Hepatocyte (in vitro differentiated cells): ENCODE measurements at places on chromosomes 2 and 18. TPM values are rescaled to one million over a fixed set of nuclear protein-coding genes. Genes with fewer than 3 reads are reported as not detected.

DNA sequence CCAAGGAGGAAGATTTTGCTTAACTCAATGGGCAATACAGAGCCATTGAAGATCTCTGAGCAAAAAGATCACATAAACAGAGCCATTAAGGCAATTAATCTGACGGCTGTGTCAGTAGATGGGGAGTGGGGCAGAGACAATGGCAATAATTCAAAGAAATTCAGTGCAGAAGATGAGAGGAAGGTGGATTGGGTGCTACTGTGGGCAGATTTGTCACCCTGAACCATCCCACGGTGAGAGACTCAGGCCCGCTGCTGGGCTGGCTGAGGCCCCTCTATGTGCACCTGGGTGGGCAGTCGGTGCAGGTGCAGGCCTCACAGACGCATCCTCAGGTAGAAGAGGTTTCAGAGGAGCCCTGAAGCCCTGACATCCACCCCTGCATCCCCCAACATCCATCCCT is 458.6 kb downstream of the EIPR1 start:
- H3K27me3 ChIP-seq: no peaks in the 10 kb centered on the region
- H3K4me1 ChIP-seq: no peaks in the 10 kb centered on the region
- DNase-seq: no peak
- H3K4me3 ChIP-seq: no peak overlapping the region
- no peaks in the 10 kb centered on the region for H3K36me3 ChIP-seq

- H3K36me3 ChIP-seq: no peaks in the 10 kb centered on the region
- peak overlapping the region; percentile 29 for H3K27ac ChIP-seq
- H3K4me3 ChIP-seq: no peak overlapping the region
Measured at GRCh38 chr2:170122883-170123547, 54.9 kb upstream of the MYO3B start.

- H3K36me3 ChIP-seq: no peaks in the 10 kb centered on the region
- no peak overlapping the region for H3K4me3 ChIP-seq
- no peak for DNase-seq
- H3K4me1 ChIP-seq: no peaks in the 10 kb centered on the region
Measured at GRCh38 chr2:45083175-45083574, 73.9 kb upstream of the SIX2 start.

The SLC9A4 gene
- 0.80 and 1.8 TPM in 2 replicates for total RNA-seq

GRCh38 chr18:10269261-10269660 is 185.2 kb upstream of the APCDD1 start:
- H3K4me1 ChIP-seq: peaks cover 9% of the 10 kb centered on the region
- H3K27ac ChIP-seq: no peak overlapping the region
- no peaks in the 10 kb centered on the region for H3K27me3 ChIP-seq
- DNase-seq: no peak
- H3K36me3 ChIP-seq: no peaks in the 10 kb centered on the region

DNA sequence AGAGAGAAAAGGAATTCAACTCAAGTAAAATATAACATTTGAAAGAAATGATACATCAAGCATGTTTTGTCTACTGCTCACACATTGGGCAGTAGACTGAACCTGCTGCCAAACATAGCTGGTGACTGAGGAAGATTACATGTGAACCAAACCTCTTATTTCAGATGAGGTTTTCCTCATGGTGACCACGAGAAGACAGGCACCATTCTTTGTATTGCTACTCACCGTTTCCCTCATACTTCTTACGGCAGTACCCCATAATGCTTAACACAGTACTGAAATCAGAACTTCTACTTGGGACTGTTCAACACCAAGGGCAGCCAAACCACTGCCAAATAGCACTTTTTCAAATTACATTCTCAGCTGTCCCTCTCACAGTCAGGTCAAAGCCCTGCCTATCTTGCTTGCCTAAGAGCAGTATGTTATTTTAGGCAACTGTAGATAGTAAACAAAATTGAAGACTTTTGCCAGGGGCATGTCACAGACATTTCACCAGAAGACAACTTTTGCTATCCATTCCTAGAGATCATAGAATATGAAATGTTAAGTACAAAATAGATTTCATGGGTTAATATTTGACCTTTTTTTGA is 167.1 kb upstream of the DOK6 start:
- H3K27me3 ChIP-seq: no peaks in the 10 kb centered on the region
- H3K4me3 ChIP-seq: no peak overlapping the region
- no peak overlapping the region for H3K27ac ChIP-seq
- no peaks in the 10 kb centered on the region for H3K4me1 ChIP-seq

The HSBP1L1 gene
- 55.2 and 58.7 TPM in 2 replicates for total RNA-seq

The ASIC4 gene
- not detected in 2 replicates for total RNA-seq

The SERPINB12 gene
- not detected in 2 replicates for total RNA-seq

The COX7A2L gene
- 247 and 252 TPM in 2 replicates for total RNA-seq

- no peaks in the 10 kb centered on the region for H3K36me3 ChIP-seq
- H3K27ac ChIP-seq: no peak overlapping the region
- no peak overlapping the region for H3K4me3 ChIP-seq
- no peak for DNase-seq
- H3K27me3 ChIP-seq: no peaks in the 10 kb centered on the region
Measured at GRCh38 chr2:98070081-98070480, 16.9 kb upstream of the VWA3B start.

DNA sequence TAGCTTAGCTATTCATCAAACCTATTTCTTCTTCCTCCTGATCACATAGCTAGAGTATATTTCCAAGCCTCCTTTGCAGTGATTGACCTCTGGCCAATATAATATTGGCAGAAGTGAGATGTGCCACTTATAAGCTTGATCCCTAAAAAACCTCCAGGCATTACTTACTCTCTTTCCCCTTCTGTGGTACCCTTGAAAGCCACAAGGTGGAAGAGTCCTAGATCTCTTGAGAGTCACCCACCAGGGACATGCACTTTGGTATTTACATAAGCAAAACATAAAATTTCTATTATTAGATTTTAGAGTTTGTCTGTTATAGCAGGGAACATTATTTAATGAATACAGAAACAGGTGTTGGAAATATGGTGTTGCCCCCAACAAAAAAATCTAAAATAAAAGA is 112.0 kb downstream of the EXOC6B start:
- no peak overlapping the region for H3K27ac ChIP-seq
- no peaks in the 10 kb centered on the region for H3K36me3 ChIP-seq
- H3K4me1 ChIP-seq: peaks cover 16% of the 10 kb centered on the region

The SPTBN1 gene
- total RNA-seq: 324 and 341 TPM in 2 replicates

- no peak overlapping the region for H3K27ac ChIP-seq
- no peaks in the 10 kb centered on the region for H3K36me3 ChIP-seq
- no peaks in the 10 kb centered on the region for H3K4me1 ChIP-seq
Measured at GRCh38 chr18:75140296-75140695, 68.6 kb downstream of the PTGR3 start.

- DNase-seq: no peak
- H3K4me3 ChIP-seq: no peak overlapping the region
- H3K4me1 ChIP-seq: no peaks in the 10 kb centered on the region
- H3K27me3 ChIP-seq: no peaks in the 10 kb centered on the region
- no peaks in the 10 kb centered on the region for H3K36me3 ChIP-seq
Measured at GRCh38 chr2:238130696-238131628, 7.5 kb upstream of the KLHL30 start.

GRCh38 chr2:230732914-230733401 is 20.3 kb downstream of the CAB39 start:
- H3K27ac ChIP-seq: peak overlapping the region; percentile 17
- peaks cover 29% of the 10 kb centered on the region for H3K4me1 ChIP-seq
- no peaks in the 10 kb centered on the region for H3K36me3 ChIP-seq

DNA sequence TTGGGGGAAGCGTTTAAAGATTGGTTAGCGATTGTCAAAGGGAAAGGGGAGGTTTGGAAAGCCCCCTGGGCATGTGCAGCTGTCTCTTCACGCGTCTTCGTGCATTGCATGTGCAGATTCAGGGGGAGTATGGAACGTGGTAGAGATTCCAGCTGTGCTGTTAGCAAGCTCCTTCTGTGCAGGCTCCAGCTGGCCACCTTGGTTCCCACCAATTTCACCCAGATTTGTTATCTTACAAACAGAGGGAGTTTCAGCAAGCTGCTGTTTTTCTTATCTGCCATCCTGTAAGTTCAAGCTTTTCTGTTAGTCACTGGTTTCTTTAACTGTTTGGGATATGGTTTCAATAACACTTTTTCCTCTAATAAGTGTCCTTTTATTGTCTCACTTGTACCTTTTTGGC is 30.4 kb downstream of the FARP2 start:
- H3K27me3 ChIP-seq: no peaks in the 10 kb centered on the region
- no peak overlapping the region for H3K4me3 ChIP-seq
- H3K27ac ChIP-seq: no peak overlapping the region

DNA sequence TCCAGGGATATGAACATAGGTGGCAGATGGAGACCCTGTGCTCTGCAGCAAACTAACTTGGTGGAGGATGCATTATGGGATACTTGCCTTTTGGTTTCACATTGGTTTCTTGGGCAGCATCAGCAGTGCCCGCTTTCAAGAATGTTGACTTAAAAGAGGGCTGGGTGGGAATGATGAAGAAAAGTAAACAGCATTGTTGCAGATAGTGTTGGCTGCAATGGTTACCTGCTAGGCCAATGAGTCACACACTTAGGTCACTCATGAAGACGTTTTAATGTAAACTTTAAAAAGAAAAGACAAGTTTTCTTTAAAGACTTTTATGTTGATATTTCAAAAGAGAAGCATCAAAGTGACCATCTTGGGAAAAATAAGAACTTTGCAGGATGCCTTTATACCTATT is 26.1 kb upstream of the FAM237A start:
- DNase-seq: peak; percentile 9

The TGFBRAP1 gene
- total RNA-seq: 17.7 and 18.3 TPM in 2 replicates

DNA sequence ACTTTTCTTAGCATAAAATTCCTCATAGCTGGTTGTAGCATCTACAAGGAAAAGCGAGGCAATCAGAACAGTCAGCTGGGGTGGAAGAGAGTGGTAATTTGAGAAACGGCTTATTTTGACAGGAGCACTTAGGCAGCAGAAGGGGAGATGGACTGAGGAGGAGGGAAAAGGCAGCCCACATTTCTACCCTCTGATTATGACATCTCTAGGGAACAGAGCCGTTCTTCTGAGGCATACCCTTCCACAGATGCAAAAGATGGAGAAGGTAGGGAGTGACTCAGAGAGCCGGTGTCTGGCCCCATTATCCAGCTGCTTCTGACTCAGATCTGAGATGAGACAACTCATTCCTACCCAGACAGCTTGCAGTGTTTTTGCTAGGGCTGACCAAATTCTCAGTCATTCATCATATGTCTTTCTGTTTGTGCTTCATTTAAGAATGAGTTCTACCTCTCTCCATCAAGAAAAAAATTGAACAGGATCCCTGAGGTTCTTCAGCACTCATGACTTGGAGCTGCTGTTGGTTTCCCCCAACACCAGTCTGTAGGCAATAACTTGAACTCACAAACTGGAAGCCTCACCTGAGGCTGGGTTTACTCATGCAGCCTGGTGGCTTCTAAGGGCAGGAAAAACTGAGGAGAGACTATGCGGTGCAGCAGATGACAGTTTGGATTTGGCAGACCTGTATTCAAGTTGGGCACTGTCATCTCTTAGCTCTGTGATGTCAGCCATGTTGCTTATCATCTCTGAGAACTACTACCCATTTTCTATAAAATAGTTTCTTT is 15.9 kb upstream of the SEC11C start:
- H3K27me3 ChIP-seq: peaks cover 56% of the 10 kb centered on the region
- H3K27ac ChIP-seq: no peak overlapping the region
- no peaks in the 10 kb centered on the region for H3K36me3 ChIP-seq
- DNase-seq: peak; percentile 44

The WDR7 gene
- total RNA-seq: 14.0 and 19.0 TPM in 2 replicates

- H3K4me1 ChIP-seq: peaks cover 4% of the 10 kb centered on the region
- no peak overlapping the region for H3K27ac ChIP-seq
- H3K27me3 ChIP-seq: no peaks in the 10 kb centered on the region
- H3K36me3 ChIP-seq: no peaks in the 10 kb centered on the region
- DNase-seq: no peak
Measured at GRCh38 chr18:48724442-48724841, 185.6 kb downstream of the CTIF start.

GRCh38 chr2:64852771-64853241 is 136.4 kb upstream of the SLC1A4 start:
- no peak overlapping the region for H3K4me3 ChIP-seq
- DNase-seq: no peak
- no peaks in the 10 kb centered on the region for H3K36me3 ChIP-seq
- peaks cover 6% of the 10 kb centered on the region for H3K4me1 ChIP-seq

The GKN1 gene
- total RNA-seq: 0.53 TPM in 1 of 2 replicates, not detected in the other

DNA sequence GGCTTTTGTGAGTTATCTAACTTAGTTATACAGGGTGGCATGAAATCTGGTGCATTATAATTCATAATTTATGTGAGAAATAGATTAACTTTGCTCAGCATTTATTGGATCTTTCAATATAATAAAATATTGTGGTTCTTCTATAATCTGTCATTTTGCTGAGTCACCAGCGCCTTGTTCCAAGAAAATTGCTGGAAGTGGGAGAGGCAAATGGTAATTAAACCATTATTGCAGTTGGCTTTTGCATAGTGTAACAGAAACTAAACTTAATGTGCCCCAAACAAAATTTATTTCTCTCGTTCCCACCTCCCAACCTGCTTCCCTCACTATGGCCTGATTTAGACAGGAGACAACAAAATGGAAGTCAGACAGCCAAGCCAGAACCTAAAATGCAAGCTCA is 146.3 kb downstream of the GALR1 start:
- peaks cover 5% of the 10 kb centered on the region for H3K4me1 ChIP-seq
- no peak for DNase-seq
- H3K27me3 ChIP-seq: no peaks in the 10 kb centered on the region
- H3K36me3 ChIP-seq: no peaks in the 10 kb centered on the region
- no peak overlapping the region for H3K27ac ChIP-seq
- no peak overlapping the region for H3K4me3 ChIP-seq

- no peak overlapping the region for H3K27ac ChIP-seq
- H3K4me3 ChIP-seq: peak overlapping the region; percentile 86
- peaks cover 5% of the 10 kb centered on the region for H3K4me1 ChIP-seq
Measured at GRCh38 chr18:5543036-5543680, 639 bp downstream of the EPB41L3 start.

GRCh38 chr2:74186038-74186437 is 7.4 kb upstream of the MOB1A start:
- H3K27me3 ChIP-seq: peaks cover 3% of the 10 kb centered on the region
- no peaks in the 10 kb centered on the region for H3K36me3 ChIP-seq

GRCh38 chr2:21146638-21147037 is 22.9 kb downstream of the TDRD15 start:
- no peaks in the 10 kb centered on the region for H3K36me3 ChIP-seq
- no peak overlapping the region for H3K27ac ChIP-seq
- no peak overlapping the region for H3K4me3 ChIP-seq
- no peaks in the 10 kb centered on the region for H3K27me3 ChIP-seq
- DNase-seq: no peak

The MC2R gene
- total RNA-seq: not detected in 2 replicates

The HOXD4 gene
- total RNA-seq: 0.40 and 0.70 TPM in 2 replicates

GRCh38 chr2:40435426-40436092 is 16.3 kb downstream of the SLC8A1 start:
- H3K36me3 ChIP-seq: no peaks in the 10 kb centered on the region
- no peaks in the 10 kb centered on the region for H3K27me3 ChIP-seq
- no peak overlapping the region for H3K27ac ChIP-seq
- no peak for DNase-seq
- H3K4me3 ChIP-seq: no peak overlapping the region
- no peaks in the 10 kb centered on the region for H3K4me1 ChIP-seq

- H3K4me1 ChIP-seq: no peaks in the 10 kb centered on the region
- H3K4me3 ChIP-seq: no peak overlapping the region
- H3K27me3 ChIP-seq: no peaks in the 10 kb centered on the region
- no peak for DNase-seq
- no peak overlapping the region for H3K27ac ChIP-seq
- no peaks in the 10 kb centered on the region for H3K36me3 ChIP-seq
Measured at GRCh38 chr2:215910180-215910579, 103.2 kb downstream of the MREG start.

The RGPD8 gene
- total RNA-seq: 12.2 and 17.4 TPM in 2 replicates

The CSRNP3 gene
- 8.1 and 14.0 TPM in 2 replicates for total RNA-seq

The C2orf72 gene
- total RNA-seq: 108 and 112 TPM in 2 replicates
